ENCODE measurements at places on chromosomes 6 and 20.

GRCh38 chr6:116783852-116784251, 18.3 kb upstream of the FAM162B start:
- no peak for DNase-seq

GRCh38 chr6:167077241-167077932, 45.5 kb upstream of the CCR6 start:
- DNase-seq, result no peak

DNA sequence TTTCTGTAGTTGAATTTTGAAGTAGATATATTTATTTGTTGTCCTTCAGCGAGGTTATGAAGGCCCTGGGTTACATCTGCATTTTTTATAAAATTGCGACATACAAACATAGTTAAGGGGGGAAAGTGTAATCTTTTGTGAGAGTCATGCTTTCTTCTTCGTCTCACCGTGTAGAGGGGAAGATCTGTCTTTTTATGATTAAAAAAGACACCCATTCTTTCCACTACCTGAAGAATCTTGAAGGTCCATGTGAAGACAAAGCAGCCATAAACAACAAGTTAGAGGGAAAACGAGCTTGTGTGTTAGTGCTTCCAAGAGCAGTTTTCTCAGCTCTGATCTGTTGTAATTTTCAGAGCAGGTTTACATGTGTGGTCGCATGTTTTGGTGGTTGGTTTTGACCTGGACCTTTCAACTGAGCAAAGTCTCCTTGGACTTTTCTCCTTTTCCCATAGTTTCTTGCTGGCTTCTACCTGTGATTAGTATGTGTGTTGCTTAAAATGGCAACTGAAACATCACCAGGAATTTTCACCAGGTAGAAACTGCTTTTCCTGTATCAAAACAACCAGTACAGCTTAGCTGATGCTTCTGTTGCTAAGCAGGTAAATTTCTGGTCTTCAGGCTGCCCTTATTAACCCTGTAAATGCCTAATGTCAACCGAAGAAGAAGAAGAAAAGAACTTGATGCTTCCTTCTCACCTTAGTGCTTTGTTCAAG, 37.3 kb downstream of the RREB1 start:
- no peak for DNase-seq

GRCh38 chr6:6604015-6604414, 15.5 kb downstream of the LY86 start:
- DNase-seq, result no peak

DNA sequence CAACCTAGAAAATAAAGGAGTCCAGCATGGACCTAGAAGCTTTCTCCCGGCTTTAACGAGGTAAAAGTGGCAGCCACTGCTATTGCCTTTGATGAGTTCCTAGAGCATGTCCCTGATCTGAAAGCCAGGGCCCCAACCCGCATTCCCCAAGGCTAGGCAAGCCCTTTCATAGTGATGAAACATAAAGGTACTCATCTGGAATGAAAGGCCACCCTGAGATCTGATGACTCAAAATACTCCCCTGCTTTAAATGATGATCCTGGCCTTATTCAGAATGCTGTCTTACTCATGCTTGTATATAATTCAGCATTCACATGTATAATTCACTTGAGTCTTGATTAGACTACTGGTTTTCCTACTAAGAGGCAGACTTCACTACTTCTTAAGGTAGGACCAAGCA, 21.3 kb downstream of the TTPAL start:
- no peak for DNase-seq

All from vagina (tissue), 2 donors.